ENCODE measurements at places on chromosomes 3 and 15. TPM values are rescaled to one million over a fixed set of nuclear protein-coding genes. Genes with fewer than 3 reads are reported as not detected.

HCN4 gene
- polyA plus RNA-seq = not detected

TMEM212 gene
- polyA plus RNA-seq = not detected

DNA sequence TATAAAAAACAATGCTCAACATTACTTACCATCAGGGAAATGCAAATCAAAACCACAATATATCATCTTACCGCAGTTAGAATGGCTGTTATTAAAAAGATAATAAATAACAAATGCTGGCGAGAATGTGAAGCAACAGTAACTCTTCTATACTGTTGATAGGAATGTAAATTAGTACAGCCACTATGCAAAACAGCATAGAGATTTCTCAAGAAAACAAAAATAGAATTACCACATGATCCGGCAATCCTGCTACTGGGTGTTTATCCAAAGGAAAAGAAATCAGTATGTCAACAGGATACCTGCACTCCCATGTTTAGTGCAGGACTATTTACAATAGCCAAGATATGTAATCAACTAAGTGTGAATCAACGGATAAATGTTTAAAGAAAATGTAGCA lies 48.1 kb downstream of the ADAM10 start:
- no peak overlapping the region for H3K27ac ChIP-seq
- H3K4me1 ChIP-seq = no peaks in the 10 kb centered on the region
- H3K27me3 ChIP-seq = no peaks in the 10 kb centered on the region
- no peak for DNase-seq
- H3K36me3 ChIP-seq = peaks cover 3% of the 10 kb centered on the region

DNA sequence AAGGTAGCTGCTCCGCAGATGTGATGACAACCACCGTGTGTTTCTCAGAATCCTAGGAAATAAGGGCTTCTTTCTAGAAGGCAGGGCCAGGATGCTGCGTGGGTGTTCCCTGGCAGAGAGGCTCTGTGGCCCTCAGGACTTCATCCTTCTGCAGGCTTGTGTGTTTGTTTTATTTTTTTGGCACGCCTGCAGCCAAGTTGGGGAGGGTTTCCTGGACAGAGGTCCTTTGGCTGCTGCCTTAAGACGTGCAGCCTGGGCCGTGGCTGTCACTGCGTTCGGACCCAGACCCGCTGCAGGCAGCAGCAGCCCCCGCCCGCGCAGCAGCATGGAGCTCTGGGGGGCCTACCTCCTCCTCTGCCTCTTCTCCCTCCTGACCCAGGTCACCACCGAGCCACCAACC lies at the start of gene CLEC3B:
TSS of gene CLEC3B (plus strand) at position 266 of the 400 bp plus-strand sequence. CDS start at position 326, 60 bp downstream.
- H3K4me3 ChIP-seq = no peak within 1 kb of the TSS
- H3K27ac ChIP-seq = no peak within 1 kb of the TSS
- no peak for DNase-seq
- H3K4me1 ChIP-seq = no peaks in the 10 kb centered on the region
- no peaks in the 10 kb centered on the region for H3K36me3 ChIP-seq
- H3K27me3 ChIP-seq = peaks cover 11% of the 10 kb centered on the region

DNA sequence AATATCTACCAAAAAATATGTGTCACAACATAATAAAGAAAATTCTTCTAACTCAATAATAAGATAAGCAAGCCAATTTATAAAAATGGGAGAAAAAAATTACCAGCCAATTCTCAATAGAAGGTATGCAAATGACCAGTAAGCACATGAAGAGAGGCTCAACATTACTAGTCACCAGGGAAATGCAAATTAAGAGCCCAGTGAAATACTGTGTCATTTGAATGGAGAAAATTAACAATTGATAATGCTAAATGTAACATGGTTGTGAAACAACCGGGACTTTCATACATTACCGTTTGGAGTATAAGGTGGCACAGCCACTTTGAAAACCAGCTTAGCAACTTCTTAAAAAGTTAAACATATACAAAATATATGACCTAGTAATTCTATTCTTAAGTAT lies 460.7 kb downstream of the IGSF11 start:
- no peaks in the 10 kb centered on the region for H3K4me1 ChIP-seq
- no peak for DNase-seq
- H3K27me3 ChIP-seq = no peaks in the 10 kb centered on the region
- no peak overlapping the region for H3K27ac ChIP-seq
- no peaks in the 10 kb centered on the region for H3K36me3 ChIP-seq
- no peak overlapping the region for H3K4me3 ChIP-seq
